ENCODE measurements at places on chromosomes 11 and 22. TPM values are rescaled to one million over a fixed set of nuclear protein-coding genes. Genes with fewer than 3 reads are reported as not detected.

Gene TPH1
- under 0.01 TPM for total RNA-seq

Gene LRRC32
- 25.8 TPM for total RNA-seq

Gene TSSK2
- not detected for total RNA-seq

Gene SCUBE1
- total RNA-seq, result not detected

Gene GRM5
- total RNA-seq, result under 0.01 TPM

Gene USP2
- total RNA-seq, result under 0.01 TPM

Gene RBMXL2
- total RNA-seq, result not detected

Gene LIPT2
- 1.7 TPM for total RNA-seq

Gene TMEM151A
- total RNA-seq, result under 0.01 TPM

Gene ZDHHC8
- total RNA-seq, result 8.1 TPM

Gene NCF4
- not detected for total RNA-seq

Gene OR52A1
- not detected for total RNA-seq

Gene MRGPRX2
- total RNA-seq, result not detected

Gene LRRC4C
- total RNA-seq, result 0.32 TPM

Gene UBASH3B
- 30.7 TPM for total RNA-seq

Gene SORL1
- total RNA-seq, result under 0.01 TPM

Gene PRDX5
- 211 TPM for total RNA-seq

Gene PEX16
- total RNA-seq, result 28.3 TPM

Gene SLC25A1
- total RNA-seq, result 148 TPM

Gene TTC36
- 0.97 TPM for total RNA-seq

Gene DENND6B
- 2.3 TPM for total RNA-seq

Gene PKDREJ
- total RNA-seq, result not detected

Gene PGA5
- total RNA-seq, result not detected

Gene TNNT3
- not detected for total RNA-seq

Gene C22orf42
- not detected for total RNA-seq

Gene SIAE
- total RNA-seq, result 9.5 TPM

Gene DDI1
- under 0.01 TPM for total RNA-seq

Gene PATE2
- 0.32 TPM for total RNA-seq

Gene EXPH5
- total RNA-seq, result 2.2 TPM

Gene OR8D2
- total RNA-seq, result not detected

Gene KCNE3
- total RNA-seq, result under 0.01 TPM

Gene CD6
- total RNA-seq, result not detected

Gene RFPL2
- total RNA-seq, result not detected

Gene CDCA5
- total RNA-seq, result 15.5 TPM

Gene KRTAP5-1
- not detected for total RNA-seq

Gene ESAM
- total RNA-seq, result 0.43 TPM

Gene SAA1
- total RNA-seq, result 0.43 TPM

Gene CBX7
- 5.2 TPM for total RNA-seq

Gene POLR3H
- 24.8 TPM for total RNA-seq

Gene RHBDD3
- total RNA-seq, result 24.5 TPM

Gene APOA4
- total RNA-seq, result not detected

Gene MICAL3
- 24.2 TPM for total RNA-seq

All from fibroblast of villous mesenchyme (primary cell).